Hippocampal formation (tissue), 2 donors: ENCODE measurements at places on chromosomes 4 and X.

GRCh38 chr4:150039274-150040127 is 38.7 kb upstream of the DCLK2 start:
- no peak for DNase-seq

- no peak for DNase-seq
Observed at GRCh38 chr4:126448086-126448845, 1133.5 kb downstream of the FAT4 start.

DNA sequence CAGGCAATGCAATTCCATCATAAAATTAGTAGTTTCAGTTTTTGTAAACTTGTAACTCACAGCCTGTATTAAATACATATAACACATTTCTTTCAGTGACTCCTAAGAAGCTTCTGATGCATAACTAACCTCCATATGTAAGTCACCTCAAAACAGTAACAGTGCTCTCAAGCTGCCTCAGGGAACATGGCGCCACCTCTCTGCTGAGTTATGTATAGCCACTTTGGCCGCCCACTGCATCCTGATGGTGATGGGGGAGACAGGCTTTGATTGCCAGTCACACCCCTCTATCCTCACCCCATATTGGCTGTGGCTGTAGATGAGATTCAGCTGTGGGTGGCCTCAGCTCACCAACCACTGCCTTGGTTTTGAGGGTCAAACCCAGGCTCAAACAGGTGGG is 54.3 kb downstream of the LRBA start:
- no peak for DNase-seq

GRCh38 chrX:134396174-134396573 is 63.8 kb upstream of the HPRT1 start:
- peak; percentile 48 for DNase-seq

GRCh38 chr4:163913571-163913970 is 419.1 kb downstream of the TMA16 start:
- DNase-seq, result peak; percentile 41

DNA sequence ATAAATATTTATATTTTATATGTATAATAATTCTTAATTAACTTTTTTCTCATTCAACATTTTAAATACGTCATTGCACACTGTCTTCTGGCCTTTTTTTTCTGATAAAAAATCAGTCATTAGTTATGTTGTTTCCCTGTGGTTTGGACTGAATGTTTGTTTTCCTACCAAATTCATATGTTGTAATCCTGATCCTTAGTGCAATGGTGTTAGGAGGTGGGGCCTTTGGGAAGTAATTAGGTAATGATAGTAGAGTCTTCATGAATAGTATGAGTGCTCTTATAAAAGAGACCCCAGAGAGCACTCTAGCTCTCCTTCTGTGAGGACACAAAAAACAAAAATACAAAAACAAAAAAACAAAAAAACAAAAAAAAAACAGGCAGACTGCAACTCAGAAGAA is 117.2 kb downstream of the GASK1B start:
- DNase-seq, result no peak

DNA sequence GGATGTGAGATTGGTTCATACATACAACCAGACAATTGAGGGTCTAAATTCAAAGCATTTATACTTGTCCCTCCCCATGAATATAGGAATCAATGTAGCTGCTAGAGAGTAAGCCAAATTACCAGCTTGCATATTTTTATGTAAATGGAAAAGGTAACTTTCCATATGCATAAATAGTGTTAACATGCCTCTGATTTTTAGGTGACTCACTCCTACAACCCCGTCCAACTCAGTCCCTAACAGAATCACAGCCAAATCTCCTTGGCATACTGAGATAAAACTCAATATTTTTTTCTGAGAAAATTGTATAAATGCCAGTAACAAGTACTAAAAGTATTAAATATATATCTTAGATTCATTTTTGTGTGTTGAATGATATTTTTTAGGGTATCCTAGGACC is 67.2 kb downstream of the INPP4B start:
- no peak for DNase-seq

GRCh38 chr4:41257257-41257901 is 651 bp downstream of the UCHL1 start:
- DNase-seq, result peak; percentile 3

DNA sequence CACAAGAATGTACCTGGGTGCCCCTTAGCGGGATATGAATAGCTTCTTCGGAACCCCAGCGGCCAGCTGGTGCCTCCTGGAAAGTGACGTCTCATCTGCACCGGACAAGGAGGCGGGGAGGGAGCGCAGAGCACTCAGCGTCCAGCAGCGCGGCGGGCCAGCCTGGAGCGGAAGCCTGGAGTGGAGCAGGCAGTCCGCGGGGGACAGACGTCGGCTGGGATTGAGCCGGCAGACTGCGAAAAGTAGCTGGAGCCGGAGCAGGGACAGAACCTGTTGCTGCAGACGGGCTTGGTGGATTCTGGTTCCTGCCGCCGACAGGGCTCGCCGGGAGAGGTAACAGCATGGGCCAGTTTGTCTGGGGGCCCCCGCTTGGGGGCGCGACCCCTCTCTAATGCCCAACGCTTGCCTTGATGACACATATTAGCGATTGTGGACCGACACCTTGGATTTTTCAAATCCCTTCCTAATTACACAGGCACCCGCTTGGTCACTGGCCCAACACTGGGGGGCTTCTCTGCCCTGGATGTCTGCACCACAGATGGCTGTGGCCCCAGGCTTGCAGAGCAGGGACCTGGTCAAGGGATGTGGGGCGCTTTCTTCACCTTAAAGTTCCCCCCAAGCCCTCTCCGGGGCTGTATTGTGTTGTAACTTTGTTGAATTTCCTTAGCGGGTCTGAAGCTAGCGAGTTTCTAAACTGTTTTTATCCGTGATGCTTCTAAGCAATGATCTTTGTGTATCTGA is at the start of gene NPFFR2:
Gene NPFFR2, plus strand, starts transcription at position 133 of the 741 bp plus-strand sequence. CDS start 96,592 bp downstream, outside the sequence.
- no peak for DNase-seq

DNA sequence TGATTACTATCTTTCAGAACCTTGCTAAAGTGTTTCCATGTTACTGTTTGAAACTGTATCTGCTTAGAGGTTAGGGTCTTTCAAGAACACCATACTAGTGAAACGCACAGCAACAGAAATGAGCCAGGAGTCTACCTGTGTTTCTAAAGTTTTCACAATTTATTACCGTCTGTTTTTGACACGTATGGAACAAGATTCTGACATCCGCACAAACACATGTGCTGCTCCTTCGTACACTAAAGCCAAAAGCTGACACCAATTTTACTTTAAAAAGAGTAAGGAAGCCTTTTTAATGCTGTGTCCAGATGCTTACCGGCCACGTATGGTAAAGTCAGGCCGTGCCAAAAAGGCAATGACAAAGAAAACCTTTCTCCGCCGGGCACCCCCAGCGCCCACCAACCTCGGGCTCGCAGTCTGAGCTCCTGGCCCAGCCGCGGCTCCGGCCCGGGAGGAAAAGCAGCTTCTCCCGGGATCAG is 532 bp downstream of the RPS4X start:
- no peak for DNase-seq

DNA sequence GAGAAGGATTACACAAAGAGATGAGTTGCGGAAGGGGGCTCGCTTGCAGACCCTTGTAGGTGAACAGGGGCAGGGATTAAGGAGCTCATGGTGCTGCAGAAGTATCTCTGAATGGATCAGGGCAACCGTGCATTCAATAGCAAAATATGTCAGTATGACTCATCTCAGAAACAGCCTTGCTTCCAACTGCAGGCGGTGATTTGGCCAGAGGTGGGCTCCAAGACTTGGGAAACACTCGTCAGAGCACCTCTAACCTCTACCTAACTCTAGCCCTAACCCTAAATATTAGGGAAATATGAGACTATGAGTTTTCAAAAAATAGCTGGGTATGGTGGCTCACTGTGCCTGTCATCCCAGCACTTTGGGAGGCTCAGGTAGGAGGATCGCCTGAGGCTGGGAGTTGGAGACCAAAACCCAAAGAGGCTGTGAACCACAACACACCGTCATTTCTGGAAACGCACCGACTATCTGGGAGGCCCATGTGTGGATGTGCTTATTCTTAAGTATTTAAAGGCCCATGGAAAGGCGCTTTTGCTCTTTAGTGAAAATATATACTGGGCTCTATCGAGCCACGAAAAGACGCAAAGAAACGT is 102.6 kb downstream of the DHRSX start:
- no peak for DNase-seq
